ENCODE measurements at places on chromosomes 6 and 20. TPM values are rescaled to one million over a fixed set of nuclear protein-coding genes. Genes with fewer than 3 reads are reported as not detected.

DNA sequence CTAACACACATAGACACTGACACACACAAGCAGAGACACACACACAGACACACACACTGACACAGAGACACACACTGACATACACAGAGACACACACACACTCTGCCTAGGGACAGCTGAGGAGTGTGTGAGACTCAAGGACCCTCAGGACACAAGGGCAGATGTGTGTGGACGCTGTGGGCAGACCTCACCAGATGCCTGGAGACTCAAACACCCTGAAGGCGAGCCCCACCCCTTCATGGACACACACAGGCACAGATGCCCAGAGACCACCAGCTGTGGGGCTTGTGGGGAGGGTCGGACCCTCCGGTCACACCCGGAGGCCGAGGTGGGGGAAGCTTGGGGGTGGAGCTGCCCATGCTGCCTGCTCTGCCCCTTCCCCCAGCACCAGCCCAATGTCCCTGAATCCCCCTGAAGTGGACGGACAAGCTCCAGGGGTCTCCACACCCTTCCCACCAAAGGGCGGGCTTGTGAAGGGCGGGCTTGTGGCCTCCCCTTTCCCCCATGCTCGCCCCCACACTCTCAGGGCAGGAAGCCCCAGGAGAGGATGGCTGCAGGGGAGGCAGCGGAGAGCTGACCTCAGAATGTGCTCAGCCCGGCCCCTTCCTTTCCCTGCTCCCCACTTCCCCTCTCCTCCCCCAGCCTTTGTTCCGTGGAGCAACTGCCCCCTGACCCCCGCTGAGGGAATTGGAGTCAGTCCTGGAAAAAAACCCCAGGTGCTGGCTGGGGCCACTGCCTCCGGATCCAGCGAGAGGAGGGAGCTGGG is 13.9 kb upstream of the ABHD16B start:
- H3K36me3 ChIP-seq, result no peaks in the 10 kb centered on the region
- DNase-seq, result no peak
- H3K4me3 ChIP-seq, result peak overlapping the region; percentile 30
- H3K4me1 ChIP-seq, result peaks cover 41% of the 10 kb centered on the region
- peaks cover 9% of the 10 kb centered on the region for H3K27me3 ChIP-seq

GRCh38 chr6:139370999-139371345 is 3.5 kb downstream of the CITED2 start:
- no peak overlapping the region for H3K4me3 ChIP-seq
- no peaks in the 10 kb centered on the region for H3K27me3 ChIP-seq
- H3K4me1 ChIP-seq, result peaks cover 47% of the 10 kb centered on the region
- no peak for DNase-seq

DNA sequence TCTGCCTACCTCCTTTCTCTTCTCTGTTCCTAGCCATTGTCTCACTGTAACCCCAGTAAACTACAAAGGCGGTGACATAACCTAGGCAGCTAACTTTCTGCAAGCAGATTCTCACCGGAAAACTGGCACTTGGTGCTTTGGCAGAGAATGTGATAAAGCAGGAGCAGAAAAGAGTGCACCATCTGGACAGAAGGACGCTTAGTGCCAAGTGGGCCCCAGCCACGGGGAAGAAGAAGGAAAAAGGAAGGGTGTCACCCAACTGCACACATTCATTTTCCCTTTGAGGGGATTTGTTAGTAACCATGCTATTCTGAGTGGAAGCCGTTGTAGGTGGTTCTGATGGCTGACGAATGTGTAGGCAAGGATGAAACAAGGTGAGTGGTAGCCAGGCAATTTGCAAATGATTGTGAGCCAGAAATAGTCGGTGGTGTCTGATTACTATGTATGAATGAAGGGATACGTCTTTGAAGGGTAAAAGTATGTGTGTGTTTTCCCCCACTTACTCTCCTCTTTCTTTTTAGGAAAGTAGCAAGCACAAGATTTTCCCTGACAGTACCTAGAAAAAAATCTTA is 148.3 kb upstream of the STXBP5 start:
- H3K36me3 ChIP-seq, result no peaks in the 10 kb centered on the region
- no peak overlapping the region for H3K4me3 ChIP-seq
- no peaks in the 10 kb centered on the region for H3K27me3 ChIP-seq
- DNase-seq, result no peak

DNA sequence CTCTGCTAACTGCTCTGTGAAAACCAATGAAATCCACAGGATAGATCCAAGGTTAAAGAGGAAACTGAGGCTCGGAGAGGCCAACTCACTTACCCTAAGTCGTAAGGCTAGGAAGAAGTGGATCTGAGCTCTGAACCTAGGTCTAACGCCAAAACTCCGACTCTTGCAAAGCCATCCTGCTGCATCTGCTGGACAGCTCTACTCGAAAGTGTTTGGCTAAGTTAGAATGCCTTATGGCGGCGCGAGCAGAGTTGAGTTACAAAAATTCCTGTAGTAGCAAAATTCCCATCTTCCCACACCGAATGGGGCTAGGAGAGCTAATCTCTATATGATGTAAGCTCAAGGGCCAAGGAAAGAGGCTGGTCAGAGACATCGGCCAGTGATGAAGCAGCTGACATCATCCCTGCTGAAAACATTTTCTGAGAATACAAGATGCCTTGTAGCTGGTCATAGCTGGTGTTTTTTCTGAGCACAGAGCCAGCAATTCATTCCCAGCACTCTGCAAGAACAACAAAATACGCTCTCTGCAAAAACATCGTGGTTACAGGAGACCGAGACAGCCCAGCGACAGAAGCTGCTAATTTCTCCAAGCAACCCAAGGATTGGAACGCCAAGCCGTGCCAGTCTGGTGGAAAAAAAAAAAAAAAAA is 1.8 kb downstream of the SPATA2 start:
- peaks cover 11% of the 10 kb centered on the region for H3K36me3 ChIP-seq
- H3K27me3 ChIP-seq, result no peaks in the 10 kb centered on the region
- peak overlapping the region; percentile 90 for H3K4me3 ChIP-seq

RSPH9 gene
- total RNA-seq, result 0.04 TPM
